HFFc6 (cell line): ENCODE measurements at places on chromosomes 7 and 10.

DNA sequence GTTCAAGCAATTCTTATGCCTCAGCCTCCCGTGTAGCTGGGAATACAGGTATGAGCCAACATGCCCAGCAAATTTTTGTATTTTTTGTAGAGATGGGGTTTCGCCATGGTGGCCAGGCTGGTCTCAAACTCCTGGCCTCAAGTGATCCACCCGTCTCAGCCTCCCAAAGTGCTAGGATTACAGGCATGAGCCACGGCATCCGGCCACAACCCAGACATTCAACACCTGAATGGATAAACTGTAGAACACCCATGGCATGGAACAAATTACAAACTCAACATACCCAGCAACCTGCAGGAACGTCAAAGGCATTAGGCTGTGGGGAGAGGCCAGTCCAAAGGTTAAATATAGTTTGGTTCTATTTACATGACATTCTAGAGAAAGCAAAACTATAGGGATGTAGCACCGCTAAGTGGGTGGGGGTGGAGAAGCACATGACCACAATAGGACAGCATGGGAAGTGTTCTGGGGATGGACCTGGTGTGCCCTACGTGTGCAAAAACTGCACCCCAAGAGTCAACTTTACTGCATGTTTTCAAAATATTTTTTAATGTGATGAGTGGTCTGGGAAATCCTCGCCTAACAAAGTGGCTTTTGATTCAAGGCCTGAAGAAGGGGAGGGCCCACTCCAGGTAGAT, 6.5 kb upstream of the PGAM2 start:
- no peak for DNase-seq

DNA sequence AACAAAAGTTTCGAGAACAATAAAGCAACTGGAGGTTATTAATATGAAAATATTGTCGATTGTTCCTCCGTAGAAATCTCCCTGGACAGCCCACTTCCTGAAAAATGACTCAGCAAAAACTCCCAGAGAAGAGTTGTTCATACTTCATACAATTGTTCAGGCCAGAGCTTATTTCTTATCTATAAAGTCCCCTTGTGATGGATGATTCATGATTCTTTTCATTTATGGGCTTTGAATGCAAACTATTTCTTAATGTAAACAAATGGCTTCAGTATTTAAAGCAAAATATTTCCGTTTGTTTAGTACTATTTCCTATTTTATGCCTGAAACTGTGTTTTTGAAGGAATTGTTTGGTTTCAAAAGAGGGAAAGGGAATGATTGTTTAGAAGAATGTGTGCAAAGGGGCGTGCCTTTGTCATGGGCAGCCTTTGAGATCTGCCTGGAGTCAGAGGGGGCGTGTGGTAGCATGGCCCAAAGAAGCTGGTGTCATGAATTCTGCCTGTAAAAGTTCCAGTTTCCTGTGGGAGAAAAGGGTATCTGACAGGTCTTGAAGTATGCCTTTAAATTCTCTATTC, 26.2 kb upstream of the EXOC6 start:
- DNase-seq = peak; percentile 85

DNA sequence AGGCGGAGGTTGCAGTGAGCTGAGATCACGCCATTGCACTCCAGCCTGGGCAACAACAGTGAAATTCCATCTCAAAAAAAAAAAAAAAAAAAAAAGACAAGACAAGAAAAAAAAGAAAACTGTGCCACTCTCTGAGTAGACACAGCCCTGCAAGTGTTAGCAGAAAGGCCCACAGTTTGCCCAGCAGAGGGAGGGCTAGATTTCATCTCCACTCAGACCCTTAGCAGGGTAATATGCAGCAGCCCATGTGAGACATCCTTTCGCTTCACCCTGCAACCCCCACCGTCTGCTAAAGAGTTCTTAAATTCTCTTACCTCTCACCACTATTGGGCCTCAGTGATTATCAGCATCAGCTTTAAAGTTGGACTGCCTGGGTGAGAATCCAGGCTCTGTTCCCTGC, 38.2 kb downstream of the CTNNA3 start:
- no peak for DNase-seq

- no peak for DNase-seq
Observed at GRCh38 chr10:112605063-112605462, 158.0 kb downstream of the VTI1A start.

DNA sequence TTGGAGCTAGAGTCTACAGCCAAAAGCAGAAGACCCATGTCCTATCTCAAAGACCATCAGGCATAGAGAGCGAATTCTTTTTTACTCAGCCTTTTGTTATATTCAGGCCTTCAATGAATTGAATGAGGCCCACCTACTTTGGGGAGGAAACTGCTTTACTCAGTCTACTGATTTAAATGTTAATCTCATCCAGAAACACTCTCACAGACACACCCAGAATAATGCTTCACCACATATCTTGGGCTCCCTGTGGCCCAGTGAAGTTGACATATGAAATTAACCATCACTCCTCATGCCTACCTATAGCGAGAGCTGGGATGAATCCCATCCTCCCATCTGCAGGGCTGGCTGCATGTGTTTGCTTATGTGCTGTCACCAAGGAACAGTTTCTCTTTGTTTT, 26.0 kb upstream of the SORCS3 start:
- DNase-seq = no peak

DNA sequence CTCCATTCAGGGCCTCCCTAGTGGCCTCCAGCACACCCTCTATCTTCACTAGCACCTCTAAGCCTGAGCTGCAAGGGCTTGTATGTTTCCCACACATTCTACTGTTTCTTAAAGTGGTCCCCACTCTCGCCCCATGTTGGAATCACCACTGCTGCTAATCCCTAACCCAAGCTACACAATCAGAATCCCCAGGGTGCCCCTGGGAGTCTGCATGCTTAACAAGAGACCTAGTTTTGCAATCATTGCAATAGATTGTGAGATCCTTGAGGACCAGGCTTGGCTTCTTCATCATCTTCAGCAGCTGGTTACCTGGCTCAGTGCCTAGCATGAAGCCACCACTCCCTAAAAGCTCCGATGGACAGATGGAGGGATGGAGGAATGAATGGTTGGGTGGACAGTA, 113.9 kb downstream of the MYOF start:
- DNase-seq = no peak

- DNase-seq = no peak
Observed at GRCh38 chr10:103901299-103901698, 16.7 kb downstream of the STN1 start.

- DNase-seq = no peak
Observed at GRCh38 chr7:102473271-102473991, 5.3 kb downstream of the POLR2J start.

GRCh38 chr7:8128449-8129317, 133.3 kb downstream of the ICA1 start:
- DNase-seq = no peak

- no peak for DNase-seq
Observed at GRCh38 chr10:118971187-118971586, 58.3 kb upstream of the NANOS1 start.

DNA sequence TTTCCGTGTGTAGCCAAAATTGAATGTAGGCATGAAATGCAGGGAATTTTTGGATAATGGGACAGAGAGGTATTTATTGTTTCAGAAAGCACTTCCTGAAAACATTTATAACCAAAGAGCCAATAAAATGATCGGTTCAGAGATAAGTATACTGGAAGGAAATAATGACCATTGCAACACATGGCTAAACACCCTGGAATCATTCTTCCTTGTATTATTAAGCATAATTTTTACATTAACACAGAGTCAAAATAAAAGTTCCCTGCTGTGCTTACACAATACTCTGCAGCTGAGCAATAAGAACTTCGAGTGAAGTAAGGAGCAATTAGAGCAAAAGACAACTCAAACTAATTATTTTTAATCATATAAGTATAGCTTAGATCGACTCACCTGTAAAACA, 648.3 kb downstream of the TNS3 start:
- DNase-seq = no peak

DNA sequence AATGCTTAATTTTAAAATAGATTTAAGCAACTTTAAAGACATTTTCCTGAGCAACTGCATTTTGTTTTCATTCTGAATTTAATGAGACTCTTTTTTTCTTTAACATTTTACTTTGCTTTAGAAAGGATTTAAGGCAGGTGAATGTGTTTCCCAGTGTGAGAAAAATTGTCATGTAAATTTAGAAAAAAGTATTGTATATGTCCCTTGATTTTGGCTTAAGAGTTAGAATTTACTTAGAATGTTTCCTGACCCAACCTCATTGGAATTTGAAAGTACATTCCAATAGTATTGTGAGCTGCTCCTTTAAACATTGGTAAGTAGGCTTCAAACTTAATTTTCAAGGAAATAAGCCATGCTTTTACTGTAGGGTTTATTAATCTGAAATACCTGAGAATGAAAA, 110.2 kb downstream of the PTEN start:
- no peak for DNase-seq

GRCh38 chr7:136055266-136055665, 78.1 kb upstream of the MTPN start:
- no peak for DNase-seq

DNA sequence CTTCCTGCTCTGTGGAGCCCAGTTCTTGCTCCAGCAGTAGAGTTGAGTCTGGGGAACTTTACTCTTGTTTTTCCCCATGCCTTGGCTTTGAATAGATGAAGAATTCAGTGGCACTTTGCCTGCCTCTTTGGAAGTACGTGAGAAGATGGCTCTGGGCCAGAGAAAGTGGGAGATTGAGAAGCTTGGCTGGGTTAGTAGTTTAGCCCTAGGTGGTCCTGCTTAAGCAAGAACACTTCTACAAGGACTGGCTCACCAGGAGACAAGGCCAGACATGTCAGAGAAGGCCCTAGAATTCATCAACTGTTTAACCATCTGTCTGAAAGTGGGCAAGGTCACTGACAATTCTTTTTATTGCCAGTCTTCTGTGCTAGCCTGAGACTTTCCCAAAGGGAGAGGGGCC, 410.3 kb downstream of the TYW1 start:
- no peak for DNase-seq

GRCh38 chr7:51521054-51521453, 204.4 kb upstream of the COBL start:
- no peak for DNase-seq

DNA sequence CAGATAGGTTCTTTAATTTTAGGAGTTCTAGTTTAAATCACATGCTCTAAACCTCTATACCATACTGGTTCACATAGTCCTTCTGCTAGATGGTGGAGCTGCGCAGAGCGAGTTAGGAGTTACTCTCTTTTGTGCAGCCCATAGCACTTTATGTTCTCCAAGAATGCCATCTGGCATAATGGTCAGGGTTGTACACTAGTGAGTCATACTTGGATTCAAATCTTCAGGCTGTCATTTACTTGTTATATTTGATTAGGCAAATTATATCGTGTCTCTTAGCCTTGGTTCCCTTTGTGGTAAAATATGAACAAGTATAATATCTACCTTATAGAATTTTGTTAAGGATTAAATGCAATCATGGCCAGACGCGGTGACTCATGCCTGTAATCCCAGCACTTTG, 1078.3 kb downstream of the NRG3 start:
- no peak for DNase-seq

DNA sequence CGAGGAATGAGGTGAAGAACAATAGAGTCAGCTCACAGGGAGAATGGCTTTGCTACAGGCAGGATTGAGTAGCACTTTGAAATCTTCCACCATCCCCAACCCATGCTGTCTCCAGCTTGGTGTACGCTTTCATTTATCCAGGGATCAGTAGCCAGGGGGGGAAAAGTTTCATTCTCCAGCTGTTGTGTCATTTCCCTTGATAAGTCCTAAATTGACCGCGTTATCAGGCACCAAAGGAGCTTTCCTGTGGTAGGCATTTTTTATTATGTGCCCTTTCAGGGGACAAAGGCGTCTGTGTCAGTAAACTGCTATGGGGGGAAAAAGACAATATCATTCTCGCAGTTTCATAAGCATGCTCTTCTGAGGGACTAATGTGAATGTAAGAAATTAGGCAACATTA, 106.6 kb upstream of the YAE1 start:
- no peak for DNase-seq

DNA sequence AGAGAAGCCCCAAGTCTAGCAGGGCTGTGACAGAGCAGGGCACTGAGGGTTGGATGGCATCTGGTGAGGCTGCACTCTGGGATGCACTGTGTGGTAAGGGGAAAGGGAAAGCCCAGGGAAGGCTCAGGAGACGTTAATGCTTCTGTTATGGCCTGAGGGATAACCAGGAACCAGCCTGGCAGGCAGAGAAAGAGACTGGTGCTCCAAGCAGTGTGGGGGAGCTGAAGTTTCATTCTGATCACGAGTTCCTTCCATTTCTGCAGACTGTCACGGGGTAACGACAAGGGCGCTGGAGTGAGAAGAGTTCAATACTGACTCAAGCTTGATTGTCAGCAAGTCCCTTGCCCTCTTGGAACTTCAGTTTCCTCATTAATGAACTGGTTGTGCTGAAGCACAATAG, 730.9 kb downstream of the GRID1 start:
- no peak for DNase-seq

- peak; percentile 80 for DNase-seq
Observed at GRCh38 chr7:41574377-41574776, 128.5 kb downstream of the INHBA start.

DNA sequence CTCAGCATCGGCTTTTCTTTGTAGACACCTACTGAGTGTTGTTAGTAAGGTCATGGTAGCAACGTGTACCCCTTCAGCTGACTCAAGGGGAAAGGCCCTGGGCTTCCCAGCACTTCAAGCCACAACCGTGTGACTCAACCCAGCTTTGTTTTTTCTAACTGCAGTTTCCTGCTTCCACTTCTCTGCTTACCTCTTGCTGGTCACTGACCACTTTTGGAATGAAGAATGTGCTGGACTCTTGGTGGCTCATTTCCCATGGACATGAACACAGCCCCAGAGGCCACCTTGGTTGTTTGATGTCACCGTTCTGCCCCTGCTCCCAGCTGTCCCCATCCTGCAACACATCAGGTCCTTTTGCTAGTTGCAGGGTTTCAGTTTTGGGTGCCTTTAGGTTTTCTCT, 69.5 kb upstream of the ZNF438 start:
- peak; percentile 80 for DNase-seq

GRCh38 chr10:67477868-67478267, 218.1 kb downstream of the CTNNA3 start:
- no peak for DNase-seq

DNA sequence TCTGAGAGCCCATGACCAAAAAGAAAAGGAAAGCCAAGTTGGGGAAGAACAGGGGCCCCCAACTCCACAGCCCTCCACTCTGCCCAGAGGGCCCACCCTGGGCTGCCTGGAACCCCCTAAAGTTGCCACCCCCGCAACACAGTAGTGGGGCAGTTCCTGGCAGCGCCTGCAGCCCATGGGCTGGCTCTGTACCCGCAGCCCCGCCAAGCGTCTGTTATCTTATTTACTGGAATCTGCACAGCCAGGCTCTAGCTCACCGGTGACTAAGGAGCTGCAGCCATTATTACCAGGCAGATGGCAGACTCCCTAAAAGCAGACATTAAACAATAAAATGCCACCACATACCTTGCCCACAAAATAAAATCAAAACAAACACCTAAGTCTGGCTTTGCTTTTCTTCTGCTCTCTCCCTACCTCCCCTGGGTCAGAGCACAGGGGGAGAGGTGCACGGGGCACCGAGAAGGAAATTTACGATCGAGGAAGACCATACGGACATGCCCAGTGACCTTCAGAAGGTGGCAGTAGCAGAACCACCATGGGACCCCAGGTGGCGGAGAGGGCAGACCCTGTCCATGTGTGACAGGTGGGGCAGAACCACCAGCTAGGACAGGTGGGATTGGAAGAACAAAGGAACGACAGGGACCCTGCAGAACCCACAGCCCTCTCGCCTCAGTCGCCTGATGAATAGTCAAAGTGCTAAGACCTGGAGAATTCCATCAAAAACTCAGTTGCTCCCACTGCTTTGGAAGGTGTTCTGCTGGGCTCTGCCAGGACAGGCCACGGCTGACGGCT, 66.3 kb downstream of the PRKAG2 start:
- DNase-seq = no peak

- no peak for DNase-seq
Observed at GRCh38 chr10:3874990-3875841, 90.2 kb upstream of the KLF6 start.

GRCh38 chr7:87083865-87084519, 24.5 kb upstream of the ELAPOR2 start:
- no peak for DNase-seq
